ENCODE measurements at places on chromosomes 13 and 19. TPM values are rescaled to one million over a fixed set of nuclear protein-coding genes. Genes with fewer than 3 reads are reported as not detected.

- DNase-seq, result peak; percentile 92
Measured at GRCh38 chr19:38929929-38930775, at the start of gene SARS2. TSS of gene SARS2 (minus strand) at chr19:38930763. CDS start at chr19:38930736, 27 bp downstream.

DNA sequence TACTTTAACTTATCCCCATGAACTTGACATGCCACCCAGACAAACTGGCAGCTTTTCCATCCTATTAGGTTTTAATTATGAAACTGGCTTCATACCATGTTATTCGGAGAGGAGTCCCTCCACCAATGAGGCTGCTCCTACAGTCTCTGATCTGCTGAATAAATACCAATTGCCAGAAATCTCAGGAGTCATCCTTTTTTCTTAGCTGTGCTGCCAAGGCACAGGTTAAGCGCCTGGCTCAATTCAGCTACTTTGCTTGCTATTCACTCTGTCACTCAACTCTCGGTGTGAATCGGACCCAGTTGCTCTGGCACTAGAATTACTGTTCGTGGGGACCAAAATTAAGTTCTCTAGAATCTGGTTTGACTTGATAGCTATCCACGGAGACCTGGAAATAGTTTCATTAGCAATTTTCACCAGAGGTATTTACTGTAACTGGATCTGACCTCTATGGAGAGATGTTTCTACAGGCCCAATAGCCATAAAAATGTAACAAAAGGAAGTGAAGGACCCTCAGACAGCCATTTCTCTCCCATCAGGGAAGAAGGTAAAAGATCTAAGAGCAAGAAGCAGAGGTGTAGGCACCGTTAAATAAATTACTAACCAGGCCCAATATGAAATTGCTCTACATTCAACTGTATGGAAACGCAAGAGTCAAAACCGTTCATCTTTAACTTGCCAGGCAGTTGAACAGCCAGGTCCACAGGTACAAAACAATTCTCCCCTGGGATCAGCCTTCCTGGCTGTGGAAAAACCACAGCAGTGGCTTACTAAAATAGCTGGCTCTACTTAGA lies 5.4 kb downstream of the ZC3H4 start:
- DNase-seq, result no peak

DNA sequence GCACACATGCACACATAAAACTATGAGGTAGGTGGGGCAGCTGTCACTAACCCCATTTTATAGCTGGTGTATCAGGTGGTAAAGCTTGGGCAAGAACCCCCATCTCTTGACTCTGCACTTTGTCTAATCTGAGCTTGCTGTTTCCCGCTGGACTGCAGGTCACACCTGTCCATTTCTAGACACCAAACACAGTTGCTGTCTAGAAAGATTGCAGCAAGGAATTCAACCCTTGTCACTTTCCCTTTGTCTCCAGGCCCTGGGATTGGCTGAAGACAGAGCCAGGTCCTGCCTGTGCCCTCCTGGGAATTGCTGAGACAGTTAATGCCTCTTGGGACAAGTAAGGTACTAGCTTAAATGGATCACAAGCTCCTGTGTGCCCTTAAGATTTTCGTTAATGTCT lies 83.8 kb downstream of the RNASEH2B start:
- no peak for DNase-seq

DNA sequence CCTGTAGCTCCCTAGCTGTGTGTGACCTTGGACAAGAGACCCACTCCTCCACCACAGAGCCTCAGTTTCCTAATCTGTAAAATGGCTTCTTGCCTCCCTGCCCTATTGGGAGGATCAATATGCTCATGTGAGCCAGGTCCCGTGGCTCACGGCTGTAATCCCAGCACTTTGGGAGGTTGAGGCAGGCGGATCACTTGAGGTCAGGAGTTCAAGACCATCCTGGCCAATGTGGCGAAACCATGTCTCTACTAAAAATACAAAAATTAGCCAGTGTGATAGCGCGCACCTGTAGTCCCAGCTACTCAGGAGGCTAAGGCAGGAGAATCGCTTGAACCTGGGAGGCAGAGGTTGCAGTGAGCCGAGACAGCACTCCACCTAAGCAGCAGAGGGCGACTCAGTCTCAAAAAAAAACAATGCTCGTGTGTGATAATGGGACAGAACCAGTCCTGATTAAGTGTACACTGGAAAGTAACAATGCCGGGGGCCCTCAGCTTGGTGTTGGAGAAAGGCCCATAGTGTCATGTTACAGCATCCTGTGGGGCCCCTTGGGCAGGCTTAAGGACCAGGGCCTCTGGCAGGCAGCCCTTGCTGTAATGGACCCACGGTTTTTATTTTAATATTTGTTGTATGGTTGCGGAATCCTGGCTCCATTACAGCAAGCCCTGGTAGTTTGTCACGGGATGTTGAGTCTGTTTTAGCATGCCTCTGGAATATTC lies 6.8 kb downstream of the RPS11 start:
- DNase-seq, result peak; percentile 59

DNA sequence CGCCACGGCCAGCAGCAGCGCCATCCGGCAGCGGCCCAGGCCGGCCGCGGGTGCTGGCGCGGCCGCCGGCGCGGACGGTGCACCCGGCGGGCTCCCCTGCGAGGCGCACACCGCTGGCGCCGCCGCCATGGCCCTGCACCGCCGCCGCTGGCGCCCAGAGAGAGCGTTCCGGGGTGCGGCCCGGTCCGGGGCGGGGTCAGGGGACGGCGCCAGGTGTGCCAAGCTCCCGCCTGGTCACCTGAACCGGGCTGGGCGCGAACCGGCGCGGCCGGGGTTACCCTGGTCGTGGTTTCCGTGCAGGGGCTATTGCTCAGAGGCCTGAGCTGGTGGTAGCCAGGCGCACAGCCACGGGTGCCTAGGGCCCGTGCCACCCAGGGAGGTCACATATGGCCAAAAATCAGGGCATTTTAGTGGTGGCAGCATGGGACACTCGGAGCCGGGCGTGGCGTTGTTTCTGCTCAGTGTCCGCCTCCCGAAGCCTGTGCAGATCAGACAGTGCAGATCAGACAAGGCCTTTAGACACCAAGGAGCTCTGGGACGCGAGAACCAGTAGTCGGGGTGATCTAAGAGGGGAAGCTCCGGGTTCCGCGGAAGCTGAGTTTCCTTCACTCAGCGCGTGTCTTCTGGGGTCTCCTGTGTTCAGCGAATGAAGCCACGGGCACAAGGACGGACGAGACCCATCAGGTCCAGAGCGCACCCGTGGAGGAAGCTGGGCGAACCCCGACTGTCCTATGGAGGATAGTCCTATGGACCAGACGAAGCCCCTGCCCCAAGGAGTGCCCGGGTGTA lies at the start of gene TMEM238:
Gene TMEM238 (minus strand): TSS at position 162 of the 789 bp plus-strand sequence. CDS start 33 bp downstream, at position 129.
- DNase-seq, result no peak

GRCh38 chr13:98947925-98948324 lies 29.9 kb downstream of the DOCK9 start:
- DNase-seq, result no peak

GRCh38 chr13:31456056-31456455 lies 256.3 kb downstream of the B3GLCT start:
- DNase-seq, result no peak

DNA sequence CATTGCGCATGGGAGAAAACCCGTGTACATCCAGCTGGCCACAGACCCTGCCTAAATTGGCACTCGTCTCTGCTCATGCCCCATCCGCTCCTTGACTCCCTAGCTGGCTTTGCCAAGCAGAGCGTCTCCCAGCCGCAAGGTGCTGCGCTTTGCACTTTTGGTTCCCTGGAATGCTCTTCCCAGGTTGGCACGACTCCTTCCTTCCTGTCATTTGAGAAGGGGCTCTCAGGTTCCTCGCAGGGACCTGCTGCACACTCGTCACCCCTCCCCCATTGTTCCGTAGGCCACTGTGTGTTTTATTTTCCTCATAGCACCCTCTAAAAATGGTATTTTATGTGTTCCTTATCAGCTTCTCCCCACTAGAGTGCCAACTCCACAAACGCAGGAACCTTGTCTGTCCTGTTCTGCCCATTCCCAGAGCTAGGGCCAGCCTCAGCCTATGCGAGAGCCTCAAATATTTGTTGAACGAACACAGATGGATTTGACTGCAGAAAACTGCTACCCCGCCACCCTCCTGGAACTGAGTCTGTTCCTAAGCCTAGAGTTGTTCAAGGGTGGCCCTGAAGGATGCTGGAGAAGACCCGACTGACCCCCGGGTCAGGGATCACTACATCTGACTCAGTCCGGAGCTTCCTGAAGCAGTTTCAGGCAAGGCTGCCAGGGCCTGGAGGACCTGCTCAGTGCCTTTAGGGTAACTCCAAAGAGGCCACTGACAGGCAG lies 8.4 kb upstream of the CEBPA start:
- DNase-seq, result no peak

DNA sequence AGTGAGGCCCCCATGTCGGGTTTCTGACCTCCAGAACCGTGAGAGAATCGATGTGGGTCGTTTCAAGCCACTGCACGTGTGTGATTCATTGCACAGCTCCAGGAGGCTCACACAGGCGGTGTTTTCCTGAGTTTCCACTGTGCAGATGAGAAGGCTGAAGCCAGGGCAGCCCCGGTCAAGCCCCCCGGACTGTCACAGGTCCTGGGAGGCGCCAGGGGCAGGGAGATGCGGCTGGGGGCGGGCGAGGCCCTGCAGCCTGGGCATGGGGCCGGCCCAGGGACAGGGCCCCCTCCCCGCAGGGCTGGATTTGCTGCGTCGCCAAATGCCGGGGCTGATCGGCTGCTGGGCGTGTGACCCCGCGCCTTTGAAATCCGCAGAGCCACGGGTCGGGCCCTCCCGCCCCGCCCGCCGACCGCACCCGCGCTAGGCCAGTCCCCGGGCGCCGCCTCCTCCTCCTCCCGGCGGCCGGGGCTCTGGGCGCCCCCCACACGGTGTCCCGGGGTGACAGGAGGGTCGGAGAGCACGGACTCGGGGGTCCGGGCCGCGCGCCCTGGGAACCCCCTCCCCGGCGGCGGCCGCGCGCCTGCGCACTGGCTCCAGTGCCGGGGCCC lies 9.9 kb upstream of the MKNK2 start:
- peak; percentile 79 for DNase-seq

DNA sequence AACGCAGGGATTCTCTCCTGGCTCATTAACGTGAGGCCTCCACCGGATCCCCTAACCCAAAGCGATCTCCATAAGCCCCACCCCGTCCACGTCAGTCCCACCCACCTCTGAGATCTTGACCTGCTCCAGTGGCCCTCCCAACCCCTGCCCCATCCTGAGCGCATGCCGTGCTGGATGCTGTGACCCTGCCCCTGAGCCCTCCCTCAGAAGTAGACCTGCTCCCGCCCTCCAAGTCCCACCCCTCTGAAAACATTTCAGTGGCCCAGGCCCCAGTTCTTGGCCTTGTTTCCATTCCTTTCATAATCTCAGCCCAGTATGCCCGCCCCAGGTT lies 19.9 kb downstream of the LMTK3 start:
- no peak for DNase-seq

DNA sequence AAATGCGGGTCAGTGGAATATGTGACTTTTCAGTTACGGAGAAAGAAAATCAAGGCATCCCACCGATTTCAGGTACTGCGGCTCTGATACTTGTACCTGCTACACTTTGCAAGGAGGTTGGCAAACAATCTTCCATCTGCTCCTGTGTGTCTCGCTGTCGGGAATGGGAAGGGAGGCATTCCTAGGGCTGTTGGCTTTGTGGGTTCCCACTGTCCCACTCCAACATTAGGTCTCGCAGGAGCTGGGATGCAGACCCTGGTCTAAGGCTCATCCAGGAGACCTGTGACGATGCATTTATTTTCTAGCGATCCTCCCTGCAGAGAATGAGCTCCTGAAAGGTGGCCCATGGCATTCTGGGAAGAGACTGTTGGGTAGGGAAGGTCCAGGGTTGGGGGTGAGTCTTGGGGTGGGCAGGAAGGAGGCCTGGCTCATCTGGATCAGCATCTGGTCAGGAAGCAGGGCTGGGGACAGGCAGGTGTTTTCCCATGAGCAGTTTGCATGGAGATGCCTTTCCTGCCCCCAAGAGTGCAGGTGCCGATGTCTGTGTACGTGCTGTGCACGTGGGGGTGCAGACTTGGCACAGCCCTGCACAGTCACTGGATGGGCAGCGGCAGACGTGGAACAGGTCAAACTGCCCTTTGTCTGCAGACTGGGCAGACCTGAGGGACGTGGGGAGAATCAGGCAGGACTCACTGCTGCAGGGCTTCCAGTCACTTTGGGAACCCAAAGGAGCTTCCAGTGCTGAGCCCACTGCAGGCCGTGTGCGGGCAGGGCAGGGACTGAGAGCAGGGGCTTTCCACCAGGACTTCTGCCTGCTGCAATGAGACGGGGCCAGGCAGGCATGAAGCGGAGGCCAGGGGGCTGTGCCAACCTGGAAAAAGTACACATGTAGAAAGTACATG lies 152.4 kb downstream of the TEX29 start:
- DNase-seq, result no peak

DNA sequence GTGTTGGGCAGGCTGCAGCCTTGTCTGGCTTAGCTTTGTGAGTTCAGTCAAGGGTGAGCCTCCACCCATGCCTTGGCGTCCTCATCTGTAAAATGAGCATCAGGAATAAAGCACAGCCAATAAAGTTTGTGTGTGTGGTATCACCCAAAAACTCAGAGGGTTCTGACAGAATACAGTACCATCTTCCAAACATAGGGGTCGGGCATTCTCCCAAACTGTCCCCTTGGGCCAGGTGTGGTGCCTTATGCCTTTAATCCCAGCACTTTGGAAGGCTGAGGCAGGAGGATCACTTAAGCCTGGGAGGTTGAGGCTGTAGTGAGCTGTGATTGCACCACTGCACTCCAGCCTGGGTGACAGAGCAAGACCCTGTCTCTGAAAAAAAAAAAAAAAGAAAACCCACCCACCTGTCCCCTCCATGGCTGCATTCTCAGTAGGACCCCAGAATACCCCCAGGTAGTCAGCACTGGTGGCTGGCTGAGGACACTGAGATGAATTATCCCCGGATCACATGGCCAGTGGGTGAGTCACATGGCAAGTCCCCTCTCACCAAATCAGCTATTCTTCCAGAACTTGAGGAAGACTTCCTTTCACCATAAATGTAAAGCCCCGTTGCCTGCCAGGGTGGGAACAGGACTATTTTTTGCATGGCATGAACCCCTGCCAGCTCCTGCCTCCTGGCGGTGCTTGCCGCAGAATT lies 18.6 kb downstream of the POP4 start:
- DNase-seq, result no peak

DNA sequence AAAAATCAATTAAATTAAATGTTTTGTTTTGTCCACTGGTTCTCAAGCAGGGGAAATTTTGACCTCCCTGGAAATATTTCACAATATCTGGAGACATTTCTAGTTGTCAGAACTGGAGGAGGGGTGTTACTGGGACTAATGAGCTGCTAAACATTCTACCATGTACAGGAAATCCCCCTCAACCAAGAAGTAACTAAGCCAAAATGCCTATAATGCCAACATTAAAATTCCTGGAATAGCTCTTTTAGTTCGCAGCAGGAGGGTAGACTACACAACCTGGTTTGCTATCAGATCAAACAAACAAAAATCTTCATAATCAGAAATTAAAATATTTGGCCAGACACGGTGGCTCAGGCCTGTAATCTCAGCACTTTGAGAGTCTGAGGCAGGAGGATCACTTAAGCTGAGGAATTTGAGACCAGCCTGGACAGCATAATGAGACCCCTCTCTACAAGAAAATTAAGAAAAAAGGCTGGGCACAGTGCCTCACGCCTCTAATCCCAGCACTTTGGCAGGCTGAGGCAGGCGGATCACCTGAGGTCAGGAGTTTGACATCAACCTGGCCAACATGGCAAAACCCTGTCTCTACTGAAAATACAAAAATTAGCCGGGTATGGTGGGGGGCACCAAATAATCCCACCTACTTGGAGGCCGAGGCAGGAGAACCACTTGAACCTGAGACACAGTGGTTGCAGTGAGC lies 13.7 kb upstream of the SMARCA4 start:
- DNase-seq, result no peak

The IL11 gene
- not detected for total RNA-seq

The NLRP11 gene
- 0.53 TPM for total RNA-seq

The SH2D3A gene
- 0.40 TPM for total RNA-seq

The ZNF560 gene
- total RNA-seq, result not detected

The RXFP2 gene
- 0.34 TPM for total RNA-seq

The TMIGD2 gene
- not detected for total RNA-seq

The STXBP2 gene
- 7.7 TPM for total RNA-seq

The ZNF793 gene
- 9.8 TPM for total RNA-seq

The MRPL57 gene
- total RNA-seq, result 32.2 TPM

The ZNF559 gene
- total RNA-seq, result 45.3 TPM

Data from ovary (tissue), 10 donors.